ENCODE measurements at places on chromosomes 2 and 18. TPM values are rescaled to one million over a fixed set of nuclear protein-coding genes. Genes with fewer than 3 reads are reported as not detected.

UGT1A5 gene
- not detected for polyA plus RNA-seq

FSHR gene
- 0.43 TPM for polyA plus RNA-seq

BUB1 gene
- 7.1 TPM for polyA plus RNA-seq

SP5 gene
- polyA plus RNA-seq = 7.2 TPM

MEIS1 gene
- 11.7 TPM for polyA plus RNA-seq

CIAO1 gene
- 42.5 TPM for polyA plus RNA-seq

UPP2 gene
- polyA plus RNA-seq = 0.11 TPM

GKN2 gene
- not detected for polyA plus RNA-seq

G6PC2 gene
- polyA plus RNA-seq = not detected

CPLX4 gene
- polyA plus RNA-seq = not detected

L3MBTL4 gene
- 1.4 TPM for polyA plus RNA-seq

BMP10 gene
- not detected for polyA plus RNA-seq
